ENCODE measurements at places on chromosomes 1 and 21.

DNA sequence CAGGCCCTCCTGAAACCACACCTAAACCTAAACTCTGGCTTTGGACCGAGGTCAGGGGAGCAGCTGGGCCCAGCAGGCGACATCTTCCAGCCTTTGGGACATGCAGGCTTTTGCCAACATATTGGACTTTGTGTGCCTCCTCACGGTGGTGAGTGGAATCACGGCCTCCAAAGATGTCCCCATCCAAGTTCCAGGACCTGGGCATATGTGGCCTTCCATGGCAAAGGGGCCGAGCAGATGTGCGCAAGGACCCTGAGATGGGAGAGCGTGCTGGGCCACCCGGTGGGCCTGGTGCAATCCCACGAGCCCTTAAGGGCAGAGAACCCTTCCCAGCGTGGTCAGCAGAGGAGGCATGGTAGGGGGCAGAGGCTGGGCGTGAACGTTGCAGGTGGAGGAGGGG lies 160.8 kb upstream of the C1orf174 start:
- DNase-seq, result no peak

GRCh38 chr1:112063781-112064728 lies 74.6 kb upstream of the KCND3 start:
- DNase-seq, result no peak

GRCh38 chr21:45289655-45290515 lies 2.2 kb upstream of the POFUT2 start:
- DNase-seq, result no peak

- no peak for DNase-seq
These were observed 61.6 kb downstream of the PTGS2 start for GRCh38 chr1:186618401-186619170.

- DNase-seq, result no peak
These were observed 47.0 kb downstream of the USP25 start for GRCh38 chr21:15776818-15777217.

- no peak for DNase-seq
These were observed 121.2 kb upstream of the SLC44A3 start for GRCh38 chr1:94698759-94699502.

DNA sequence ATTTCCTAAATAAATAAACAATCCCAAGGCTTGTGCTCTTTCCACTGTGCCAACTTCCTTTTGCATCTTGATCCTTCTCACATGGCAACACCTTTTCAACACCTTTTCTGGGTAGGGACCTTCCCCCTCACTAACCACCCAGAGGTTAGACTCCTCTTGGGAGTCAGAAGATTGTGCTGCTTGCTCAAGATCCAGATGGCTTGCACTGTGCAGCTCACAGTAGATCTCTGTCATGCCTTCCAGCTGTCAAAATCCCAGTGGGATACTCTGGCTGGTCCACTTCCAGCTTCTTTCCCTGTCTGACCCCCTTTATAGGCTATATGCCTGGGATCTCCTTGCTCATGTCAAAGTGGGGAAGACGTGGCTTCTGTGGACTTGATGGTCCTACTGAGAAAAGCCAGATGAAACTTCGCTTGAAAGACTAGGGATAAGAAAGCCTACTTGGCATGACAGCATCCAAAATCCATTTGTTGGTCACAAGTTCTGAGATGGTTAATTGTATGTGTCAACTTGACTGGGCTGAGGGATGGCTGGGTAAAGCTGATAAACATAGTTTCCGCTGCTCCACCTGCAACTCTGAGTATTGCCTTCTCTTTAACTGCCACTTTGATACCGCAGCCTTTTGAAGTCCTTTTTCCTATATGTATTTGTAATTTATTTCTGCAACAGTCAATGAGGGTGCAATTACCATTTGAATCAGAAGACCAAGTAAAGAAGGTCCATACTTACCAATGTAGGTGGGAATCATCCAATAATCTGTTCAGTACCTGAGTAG lies 74.5 kb downstream of the S1PR1 start:
- DNase-seq, result no peak

- no peak for DNase-seq
These were observed 190.8 kb downstream of the DYRK1A start for GRCh38 chr21:37557261-37557950.

DNA sequence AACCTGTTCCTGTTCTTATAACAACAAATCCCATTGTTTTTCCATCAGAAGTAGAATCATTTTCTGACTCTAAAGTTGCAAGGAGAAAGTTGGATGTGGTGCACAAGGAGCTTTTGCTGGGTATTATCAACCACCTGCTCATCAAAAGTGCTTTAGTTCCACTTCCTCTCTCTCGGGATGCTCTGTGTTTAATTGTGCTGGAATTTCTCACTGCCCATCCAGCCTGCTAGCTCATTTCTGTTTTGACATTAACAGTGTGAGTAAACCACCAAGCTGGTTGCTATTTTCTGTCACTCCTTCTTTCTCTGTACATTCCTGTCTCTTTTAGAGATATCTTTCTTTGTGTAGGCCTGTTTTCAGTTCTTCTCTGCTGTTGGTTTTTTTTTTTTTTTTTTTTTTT lies 6.0 kb downstream of the KDM4A start:
- DNase-seq, result no peak

GRCh38 chr1:17540255-17541001 lies 930 bp downstream of the ARHGEF10L start:
- no peak for DNase-seq

- no peak for DNase-seq
These were observed 86.3 kb upstream of the SOD1 start for GRCh38 chr21:31573217-31573616.

DNA sequence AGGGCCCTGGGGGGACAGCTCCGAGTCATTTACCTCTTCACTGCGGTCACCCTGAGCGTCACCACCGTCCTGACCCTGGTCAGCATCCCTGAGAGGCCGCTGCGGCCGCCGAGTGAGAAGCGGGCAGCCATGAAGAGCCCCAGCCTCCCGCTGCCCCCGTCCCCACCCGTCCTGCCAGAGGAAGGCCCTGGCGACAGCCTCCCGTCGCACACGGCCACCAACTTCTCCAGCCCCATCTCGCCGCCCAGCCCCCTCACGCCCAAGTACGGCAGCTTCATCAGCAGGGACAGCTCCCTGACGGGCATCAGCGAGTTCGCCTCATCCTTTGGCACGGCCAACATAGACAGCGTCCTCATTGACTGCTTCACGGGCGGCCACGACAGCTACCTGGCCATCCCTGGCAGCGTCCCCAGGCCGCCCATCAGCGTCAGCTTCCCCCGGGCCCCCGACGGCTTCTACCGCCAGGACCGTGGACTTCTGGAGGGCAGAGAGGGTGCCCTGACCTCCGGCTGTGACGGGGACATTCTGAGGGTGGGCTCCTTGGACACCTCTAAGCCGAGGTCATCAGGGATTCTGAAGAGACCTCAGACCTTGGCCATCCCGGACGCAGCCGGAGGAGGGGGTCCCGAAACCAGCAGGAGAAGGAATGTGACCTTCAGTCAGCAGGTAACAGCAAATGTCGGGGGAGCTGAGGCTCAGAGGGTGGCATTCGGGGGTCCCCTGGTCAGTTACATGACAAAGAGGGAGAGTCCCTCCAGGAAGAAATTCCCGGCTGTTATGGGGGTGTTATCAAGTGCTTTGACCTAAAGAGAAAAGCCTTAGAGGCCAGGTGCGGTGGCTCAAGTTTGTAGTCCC lies 12.6 kb downstream of the SLC45A1 start:
- no peak for DNase-seq

- no peak for DNase-seq
These were observed 119.0 kb upstream of the USP24 start for GRCh38 chr1:55334160-55334559.

GRCh38 chr1:157113106-157113505 lies 13.5 kb upstream of the ETV3L start:
- DNase-seq, result no peak

DNA sequence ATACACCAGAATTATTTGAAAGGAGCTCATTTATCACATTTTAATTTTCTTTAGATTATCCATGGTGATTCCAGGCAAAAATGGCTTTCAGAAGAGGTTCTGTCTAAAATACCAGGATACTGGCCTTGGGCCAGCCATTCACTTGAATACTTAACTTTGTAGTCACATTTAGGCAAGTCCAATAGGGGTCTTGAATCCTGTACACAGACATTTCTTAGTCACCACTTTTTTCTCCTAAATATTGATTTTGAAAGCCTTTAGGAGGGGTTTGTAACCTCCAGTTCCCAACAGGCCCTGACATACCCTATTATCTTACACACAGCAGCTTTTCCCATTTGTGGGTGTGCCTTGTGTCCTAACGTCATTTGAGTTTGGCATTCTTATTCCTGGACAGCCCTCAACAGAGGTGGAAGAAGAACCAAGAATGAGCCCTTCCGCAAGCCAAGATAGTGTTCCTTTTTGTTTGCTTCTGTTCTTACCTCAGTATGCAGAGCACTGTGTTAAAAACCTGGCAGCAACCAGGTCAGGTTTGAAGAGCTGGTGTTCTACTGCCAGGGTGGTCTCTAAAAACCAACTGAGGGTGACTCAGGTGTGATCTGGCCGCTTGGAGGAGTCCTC lies 19.5 kb downstream of the MAP3K7CL start:
- no peak for DNase-seq

- DNase-seq, result no peak
These were observed 23.1 kb upstream of the USP25 start for GRCh38 chr21:15706696-15707095.

DNA sequence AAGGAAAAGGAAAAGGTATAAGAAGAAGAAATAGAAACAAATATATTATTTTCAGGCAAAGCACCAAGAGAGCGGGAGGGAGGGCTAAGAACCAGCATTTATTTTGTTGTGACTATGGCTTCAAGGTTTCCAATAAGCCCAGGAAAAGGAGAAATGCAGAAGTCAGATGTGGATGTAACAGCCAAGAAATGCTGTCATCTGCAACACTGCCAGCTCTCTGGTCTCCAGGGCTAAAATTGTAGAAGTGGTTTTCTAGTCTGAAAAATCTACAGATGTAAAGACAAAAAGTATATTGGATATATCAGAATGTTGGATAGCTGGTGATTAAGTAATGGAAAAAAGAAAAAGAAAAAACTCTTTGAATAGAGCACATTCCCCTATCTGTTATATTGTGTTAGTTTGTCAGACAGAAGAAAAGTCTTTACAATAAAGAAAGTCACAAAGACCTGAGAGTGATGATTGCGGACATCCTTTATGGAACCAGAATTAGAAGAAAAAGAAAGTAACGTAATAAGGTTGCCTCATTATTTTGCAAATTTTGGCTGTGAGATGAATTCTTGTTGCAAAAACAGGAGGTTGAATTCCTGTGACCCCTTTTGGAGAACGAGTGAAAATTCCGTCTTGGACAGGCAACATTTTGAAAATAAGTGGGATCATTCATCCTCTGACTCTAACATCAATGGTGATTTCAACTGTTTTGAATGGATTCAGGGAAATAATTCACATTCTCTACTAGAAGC lies 938.1 kb downstream of the TTLL7 start:
- no peak for DNase-seq

- no peak for DNase-seq
These were observed 20.3 kb upstream of the LMX1A start for GRCh38 chr1:165376811-165377311.

- no peak for DNase-seq
These were observed 6.3 kb downstream of the HTR1D start for GRCh38 chr1:23210963-23211362.

- no peak for DNase-seq
These were observed 23.2 kb downstream of the SLC44A5 start for GRCh38 chr1:75587692-75588091.

- no peak for DNase-seq
These were observed 5.8 kb upstream of the EPS8L3 start for GRCh38 chr1:109769330-109770078.

- no peak for DNase-seq
These were observed 791 bp upstream of the MAST2 start for GRCh38 chr1:45802343-45803298.

DNA sequence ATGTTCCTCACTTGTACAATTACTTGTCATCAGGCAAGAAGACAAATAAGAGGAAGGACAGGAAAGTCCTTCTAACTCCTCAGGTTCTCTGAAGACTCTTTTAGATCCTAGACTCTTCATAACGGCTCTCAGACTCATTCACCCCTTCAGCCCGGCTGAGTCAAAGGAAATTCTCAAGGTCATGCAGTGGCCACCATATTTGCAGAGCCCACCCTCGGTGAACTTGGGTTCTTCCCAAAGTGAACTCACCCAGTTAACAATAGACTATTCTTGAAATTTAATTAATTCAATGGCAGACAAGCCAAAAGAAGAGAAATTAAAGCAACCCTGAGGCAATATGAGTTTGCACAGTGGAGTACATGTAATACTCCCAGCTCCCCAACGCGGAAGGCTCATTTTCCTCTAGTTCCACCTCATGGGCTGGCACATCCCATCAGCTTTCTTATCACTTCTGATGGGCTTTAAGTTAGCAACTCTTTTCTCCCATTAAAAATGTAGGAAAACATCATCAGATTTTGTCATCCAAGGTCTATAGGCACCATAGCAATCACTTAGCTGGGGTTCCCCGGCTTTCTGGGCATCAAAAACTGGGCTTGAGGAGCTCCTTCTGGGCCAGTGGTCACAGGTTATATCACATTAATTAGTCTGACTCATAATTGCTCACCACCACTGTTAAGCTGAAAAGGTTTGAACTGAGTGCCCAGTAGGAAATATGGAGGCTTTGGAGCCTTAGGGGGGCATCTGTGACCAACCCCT lies 27.8 kb upstream of the TIAM1 start:
- DNase-seq, result no peak
